Activated naive CD8-positive, alpha-beta T cell treated with anti-CD3 and anti-CD28 coated beads, Interleukin-2, amount 10 ng/mL, durations not matched to agents 7 days and 5 days (primary cell): ENCODE measurements at places on chromosomes 7 and 10.

- DNase-seq, result no peak
These were observed 36.2 kb upstream of the NCAPG2 start for GRCh38 chr7:158740657-158741293.

GRCh38 chr10:77436257-77436975 lies 201.2 kb downstream of the KCNMA1 start:
- DNase-seq, result no peak

- peak; percentile 71 for DNase-seq
These were observed 9.8 kb downstream of the LFNG start for GRCh38 chr7:2529161-2530070.

GRCh38 chr10:112177247-112177646 lies 6.3 kb downstream of the GPAM start:
- no peak for DNase-seq

DNA sequence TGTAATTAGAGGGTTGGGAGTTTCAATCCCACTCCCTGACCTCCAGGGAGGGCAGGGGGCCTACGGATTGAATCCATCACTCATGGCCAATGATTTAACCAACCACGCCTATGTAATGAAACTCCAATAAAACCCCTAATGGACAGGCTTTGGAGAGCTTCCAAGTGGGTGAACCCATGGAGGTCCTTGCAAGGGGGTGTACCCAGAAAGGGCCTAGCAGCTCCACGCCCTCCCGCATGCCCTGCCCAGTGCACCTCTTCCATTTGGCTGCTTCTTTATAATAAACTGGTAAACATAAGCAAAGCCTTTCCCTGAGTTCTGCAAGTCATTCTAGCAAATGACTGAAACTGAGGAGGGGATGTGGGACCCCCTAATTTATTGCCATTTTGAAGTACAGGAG lies 280.1 kb downstream of the FRMD4A start:
- no peak for DNase-seq

DNA sequence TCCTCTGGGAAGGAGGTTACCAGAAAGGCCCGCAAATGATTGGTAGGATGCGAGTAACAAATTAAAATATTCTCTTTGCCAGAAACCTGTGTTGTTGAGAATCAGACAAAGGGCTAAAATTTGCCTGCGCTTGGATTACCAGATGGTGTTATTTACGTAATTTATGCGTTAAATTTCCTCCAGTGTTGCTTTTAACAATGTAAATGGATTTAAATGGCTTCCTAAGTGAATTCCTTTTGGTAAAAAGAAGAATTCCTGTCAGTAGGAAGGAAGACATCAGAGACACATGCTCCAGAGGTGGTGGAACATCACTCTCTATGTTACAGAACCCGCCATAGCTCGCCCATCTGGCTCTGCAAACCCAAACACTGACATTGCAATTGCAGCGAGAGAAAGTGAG lies 520.6 kb downstream of the GALNT17 start:
- DNase-seq, result no peak

GRCh38 chr7:25272265-25272664 lies 44.0 kb upstream of the NPVF start:
- no peak for DNase-seq

DNA sequence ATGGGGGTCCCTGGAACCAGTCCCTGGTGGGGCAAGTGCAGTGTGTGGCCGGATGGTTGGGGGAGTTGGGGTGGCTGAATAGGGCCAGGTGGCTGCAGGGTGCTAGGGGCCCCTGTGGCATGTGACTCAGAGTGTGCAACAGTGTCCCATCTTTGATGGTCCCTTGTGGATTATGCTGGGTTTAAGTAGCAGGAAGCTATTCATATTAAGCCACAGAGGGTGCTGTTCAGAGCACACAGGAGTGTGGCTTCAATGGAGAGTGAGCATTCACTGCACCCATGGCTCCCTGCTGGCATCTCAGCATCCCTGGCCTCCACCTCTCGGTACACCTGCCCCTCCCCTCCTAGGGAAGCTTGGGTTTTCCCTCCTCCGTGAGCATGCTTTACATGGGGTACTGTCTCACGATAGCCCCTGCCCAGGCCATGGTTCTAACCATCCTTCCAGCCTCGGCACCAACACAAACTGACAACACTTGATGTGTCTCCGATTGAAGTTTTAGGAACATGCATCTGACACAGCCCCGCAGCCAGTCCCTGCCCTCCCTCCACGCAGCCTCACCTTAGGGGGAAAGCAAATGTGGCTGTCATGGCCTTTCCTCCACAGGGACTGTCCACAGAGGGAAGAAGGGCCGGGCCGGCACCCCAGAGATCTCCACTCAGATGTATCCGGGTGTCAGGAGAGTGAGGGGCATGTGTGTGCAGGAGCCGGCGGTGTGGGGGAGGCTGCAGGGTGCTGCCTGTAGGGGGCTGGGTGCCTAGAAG lies 30.4 kb upstream of the PPIF start:
- DNase-seq, result no peak

- DNase-seq, result no peak
These were observed 187.7 kb upstream of the VSTM2A start for GRCh38 chr7:54354436-54354835.

DNA sequence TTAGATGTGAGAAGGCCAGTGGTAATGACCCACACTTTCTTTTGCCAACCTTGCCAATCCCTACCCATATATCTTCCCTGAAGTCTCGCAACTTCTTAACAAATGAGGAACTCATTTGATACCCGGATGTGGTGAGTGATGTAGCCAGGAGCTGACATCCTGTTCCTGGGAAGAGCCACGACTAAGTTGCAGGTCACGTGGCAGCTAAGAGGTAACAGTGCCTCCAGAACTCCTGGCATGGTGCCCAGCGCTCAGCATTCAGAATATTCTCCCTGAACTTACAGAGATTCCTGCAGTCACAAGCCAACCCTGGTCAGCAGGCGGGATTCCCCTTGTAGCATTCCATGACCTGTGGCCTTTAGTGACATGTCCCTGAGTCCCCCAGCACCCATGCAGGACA lies 282.5 kb downstream of the GALNT17 start:
- DNase-seq, result no peak

GRCh38 chr10:13651969-13652720 lies 65.4 kb downstream of the PRPF18 start:
- no peak for DNase-seq

GRCh38 chr10:76881477-76882220 lies 756.0 kb downstream of the KCNMA1 start:
- no peak for DNase-seq

- DNase-seq, result no peak
These were observed 725.2 kb upstream of the CELF2 start for GRCh38 chr10:10292501-10292900.

GRCh38 chr10:34996843-34997242 lies 93.3 kb downstream of the CUL2 start:
- no peak for DNase-seq

DNA sequence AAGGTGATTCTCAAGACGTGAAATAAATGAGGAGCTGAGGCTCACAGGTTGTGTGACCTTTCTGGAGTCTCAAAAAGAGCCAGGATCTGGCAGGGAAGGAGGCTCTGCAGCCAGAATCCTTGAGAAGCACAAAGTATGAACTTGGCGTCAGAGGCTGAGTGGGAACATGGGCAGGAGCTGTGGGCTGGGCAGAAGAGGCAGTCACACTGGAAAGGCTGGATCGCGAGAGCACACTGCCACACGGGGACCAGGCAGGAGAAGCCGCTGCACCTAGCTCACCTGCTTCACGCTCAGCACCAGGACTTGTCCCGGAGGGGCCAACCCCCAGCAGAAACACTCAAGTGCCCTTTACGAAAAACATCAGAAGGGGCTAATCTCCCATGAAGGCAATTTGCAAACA lies 535.0 kb downstream of the TNS3 start:
- no peak for DNase-seq

- no peak for DNase-seq
These were observed 58.8 kb downstream of the ZNF518A start for GRCh38 chr10:96188916-96189315.

GRCh38 chr7:132435016-132435990 lies 141.0 kb downstream of the PLXNA4 start:
- no peak for DNase-seq

- no peak for DNase-seq
These were observed 59.8 kb downstream of the GALNT17 start for GRCh38 chr7:71191771-71192170.

- no peak for DNase-seq
These were observed 330.3 kb upstream of the NPSR1 start for GRCh38 chr7:34327681-34328080.

DNA sequence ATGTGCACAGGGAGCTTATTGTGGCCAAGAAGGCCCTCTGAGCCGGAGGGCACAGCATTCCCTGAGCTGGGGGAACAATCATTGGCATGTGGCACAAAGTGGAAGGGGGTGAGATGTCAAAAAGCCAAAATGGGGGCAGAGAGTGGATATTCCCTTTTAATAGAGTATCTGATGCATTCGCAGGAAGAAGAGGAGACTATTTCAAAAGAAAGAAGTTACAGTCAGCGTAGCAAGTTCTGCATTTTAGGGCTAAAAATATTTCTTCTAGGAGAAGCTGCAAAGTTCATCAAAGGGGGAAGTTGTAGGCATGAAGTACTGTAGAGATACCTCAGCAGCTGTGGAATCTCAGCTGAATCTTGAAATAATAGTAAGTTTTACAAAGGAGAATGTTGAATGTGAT lies 136.0 kb upstream of the WDR11 start:
- DNase-seq, result no peak

GRCh38 chr7:157840914-157841772 lies 504.3 kb downstream of the DNAJB6 start:
- no peak for DNase-seq

DNA sequence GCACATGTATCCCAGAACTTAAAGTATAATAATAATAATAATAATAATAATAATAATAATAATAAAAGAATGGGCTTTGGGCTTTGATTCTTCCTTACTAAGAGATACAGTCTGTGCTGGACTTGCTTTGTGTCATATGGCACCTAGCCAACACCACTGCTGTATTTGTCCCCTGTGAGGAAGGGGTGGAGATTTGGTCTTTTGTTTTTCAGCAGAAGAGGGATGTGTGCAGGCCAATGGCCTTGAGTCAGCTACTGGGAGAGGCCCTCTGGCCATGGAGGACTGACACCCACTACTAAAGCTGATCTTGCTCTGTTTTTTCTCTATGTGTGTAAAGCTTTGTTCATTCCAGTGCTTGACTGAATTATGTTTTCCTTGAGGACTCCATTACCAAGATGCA lies 573.0 kb upstream of the PCDH15 start:
- no peak for DNase-seq

- peak; percentile 83 for DNase-seq
These were observed 46.6 kb downstream of the CDHR3 start for GRCh38 chr7:106009503-106010226.

DNA sequence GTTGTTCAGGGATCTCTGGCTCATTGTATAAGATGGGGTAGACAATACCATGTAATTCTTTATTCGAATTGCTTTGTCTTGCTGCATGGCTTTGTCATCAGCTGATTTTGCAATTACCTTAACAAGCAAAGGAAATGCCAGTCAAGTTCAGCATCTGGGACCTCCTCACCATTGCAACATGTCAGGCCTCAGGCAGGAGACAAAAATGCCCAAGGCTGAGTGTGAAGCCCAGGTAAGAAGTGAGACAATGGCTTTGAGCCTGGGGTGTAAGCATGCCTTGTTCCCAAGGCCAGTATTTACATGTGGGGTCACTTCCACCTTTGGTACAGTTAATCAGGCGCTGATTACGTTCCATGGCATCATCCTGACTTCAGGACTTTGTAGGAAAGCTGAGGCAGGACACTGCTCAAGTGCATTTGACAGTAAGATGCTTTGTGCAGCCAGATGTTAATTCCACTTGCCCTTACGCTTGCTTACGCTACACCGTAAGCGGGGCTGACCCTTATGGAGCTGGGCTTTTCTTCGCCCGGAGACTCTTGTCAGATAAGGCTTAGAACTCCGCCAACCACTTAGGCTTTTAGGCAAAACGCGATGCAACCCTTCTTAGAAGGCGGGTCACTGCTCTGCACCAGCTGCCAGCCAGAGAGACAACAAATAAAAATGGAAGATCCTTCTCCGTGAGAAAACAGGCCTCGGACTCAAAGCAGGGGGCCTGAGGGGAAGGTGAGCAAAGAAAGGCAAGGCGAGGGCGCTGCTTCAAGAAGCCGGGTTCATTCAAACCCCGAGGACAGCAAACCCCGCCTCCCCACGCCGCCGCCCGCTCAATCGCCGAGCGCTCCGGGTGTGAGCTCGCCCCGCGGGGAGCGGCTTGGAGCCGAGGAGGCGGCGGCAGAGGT lies 1.3 kb upstream of the SP4 start:
- no peak for DNase-seq

- DNase-seq, result no peak
These were observed 50.1 kb downstream of the ARHGAP12 start for GRCh38 chr10:31878486-31878885.

DNA sequence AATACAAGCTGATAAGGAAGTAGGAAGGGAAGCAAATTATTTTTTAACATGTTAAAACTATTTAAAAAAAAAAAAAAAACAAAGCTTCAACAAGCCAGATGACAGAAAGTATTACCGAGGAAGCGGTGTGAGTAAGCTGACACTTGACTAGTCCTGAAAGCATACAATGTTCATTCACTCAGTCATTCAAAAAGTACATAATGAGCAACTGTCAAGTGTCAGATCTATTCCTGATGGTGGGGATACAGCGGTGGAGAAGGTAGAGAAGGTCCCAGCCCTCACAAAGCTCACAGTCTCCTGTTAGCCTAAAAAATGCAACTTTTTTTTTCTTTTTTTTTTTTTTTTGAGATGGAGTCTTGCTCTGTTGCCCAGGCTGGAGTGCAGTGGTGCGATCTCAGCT lies 40.0 kb downstream of the RAPGEF5 start:
- DNase-seq, result no peak

- no peak for DNase-seq
These were observed 324.4 kb upstream of the ZNF32 start for GRCh38 chr10:43972976-43973647.

- DNase-seq, result no peak
These were observed 22.8 kb downstream of the AKR1C3 start for GRCh38 chr10:5117026-5117425.
